Kidney glomerular epithelial cell (primary cell): ENCODE measurements at places on chromosomes 16 and 17.
A peak's percentile ranks its signal among the peaks of the same experiment; 100 is the strongest.

GRCh38 chr17:66585472-66585871 is 249.4 kb upstream of the CACNG5 start:
- DNase-seq, result no peak

GRCh38 chr17:63634816-63635215 is 12.6 kb downstream of the MAP3K3 start:
- no peak for DNase-seq

GRCh38 chr16:57817680-57818079 is 15.4 kb upstream of the KIFC3 start:
- DNase-seq, result no peak

- DNase-seq, result no peak
Observed at GRCh38 chr16:4675864-4676786, 17.2 kb upstream of the NUDT16L1 start.

DNA sequence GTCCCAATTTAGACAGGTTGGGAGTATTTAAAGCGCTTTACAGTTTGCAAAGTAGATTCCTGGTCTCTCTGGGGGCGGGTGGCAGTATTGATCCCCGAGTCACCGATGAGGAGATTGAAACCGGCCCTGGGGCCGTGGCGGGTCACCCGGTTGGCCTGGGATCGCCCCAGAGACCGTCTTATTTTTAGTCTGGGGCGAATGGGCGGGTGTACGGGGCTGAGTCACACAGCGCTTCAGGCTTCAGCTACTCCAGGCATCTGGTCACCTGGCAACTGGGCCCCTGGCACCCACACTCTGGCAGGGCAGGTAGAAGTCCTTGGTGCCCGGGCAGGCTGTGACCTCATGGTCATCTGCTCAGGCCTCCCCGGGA is 669 bp downstream of the MIEF2 start:
- DNase-seq, result peak; percentile 69

- DNase-seq, result peak; percentile 18
Observed at GRCh38 chr16:55559933-55560516, 6.5 kb upstream of the CAPNS2 start.

GRCh38 chr16:14658063-14658462 is 25.3 kb downstream of the BFAR start:
- no peak for DNase-seq

GRCh38 chr17:32486111-32486700 is 587 bp upstream of the CDK5R1 start:
- peak; percentile 55 for DNase-seq

DNA sequence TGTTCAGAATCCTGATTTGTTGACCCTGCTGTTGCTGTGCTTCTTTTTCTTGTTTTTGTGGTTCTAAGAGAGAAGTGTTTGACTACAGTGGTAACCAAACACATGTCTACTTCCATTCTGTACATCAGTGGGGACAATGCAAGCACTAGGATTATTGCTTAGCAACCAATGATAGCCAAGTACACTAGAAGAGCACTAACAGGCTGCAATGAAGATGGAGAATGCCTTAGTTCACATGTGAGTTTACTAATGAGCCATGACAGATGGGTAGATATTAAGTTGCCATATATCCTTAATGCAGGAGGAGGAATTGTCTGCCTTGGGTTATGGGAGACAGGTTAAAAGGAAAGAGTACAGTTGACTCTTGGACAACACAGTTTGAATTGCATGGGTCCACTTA is 8.3 kb downstream of the EFCAB5 start:
- DNase-seq, result no peak

DNA sequence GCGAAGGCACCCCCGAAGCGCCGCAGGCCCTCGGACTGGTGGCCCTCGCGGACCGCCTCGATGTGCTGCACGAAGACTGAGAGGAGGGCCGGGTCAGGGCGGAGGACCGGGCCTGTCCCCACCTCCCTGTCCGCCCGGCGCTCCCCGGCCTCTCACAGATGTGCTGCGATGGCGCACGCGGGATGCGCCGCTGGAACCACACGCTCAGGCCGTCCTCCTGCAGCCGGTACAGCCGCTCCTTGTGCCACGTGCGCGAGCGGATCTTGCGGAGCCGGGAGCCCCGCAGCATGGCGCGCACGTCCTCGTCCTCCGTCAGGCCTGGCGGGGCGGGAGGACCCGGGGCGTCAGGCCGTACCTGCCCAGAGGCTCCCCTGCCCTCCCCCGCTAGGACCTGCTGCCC is 11.3 kb downstream of the PLCD3 start:
- DNase-seq, result no peak

DNA sequence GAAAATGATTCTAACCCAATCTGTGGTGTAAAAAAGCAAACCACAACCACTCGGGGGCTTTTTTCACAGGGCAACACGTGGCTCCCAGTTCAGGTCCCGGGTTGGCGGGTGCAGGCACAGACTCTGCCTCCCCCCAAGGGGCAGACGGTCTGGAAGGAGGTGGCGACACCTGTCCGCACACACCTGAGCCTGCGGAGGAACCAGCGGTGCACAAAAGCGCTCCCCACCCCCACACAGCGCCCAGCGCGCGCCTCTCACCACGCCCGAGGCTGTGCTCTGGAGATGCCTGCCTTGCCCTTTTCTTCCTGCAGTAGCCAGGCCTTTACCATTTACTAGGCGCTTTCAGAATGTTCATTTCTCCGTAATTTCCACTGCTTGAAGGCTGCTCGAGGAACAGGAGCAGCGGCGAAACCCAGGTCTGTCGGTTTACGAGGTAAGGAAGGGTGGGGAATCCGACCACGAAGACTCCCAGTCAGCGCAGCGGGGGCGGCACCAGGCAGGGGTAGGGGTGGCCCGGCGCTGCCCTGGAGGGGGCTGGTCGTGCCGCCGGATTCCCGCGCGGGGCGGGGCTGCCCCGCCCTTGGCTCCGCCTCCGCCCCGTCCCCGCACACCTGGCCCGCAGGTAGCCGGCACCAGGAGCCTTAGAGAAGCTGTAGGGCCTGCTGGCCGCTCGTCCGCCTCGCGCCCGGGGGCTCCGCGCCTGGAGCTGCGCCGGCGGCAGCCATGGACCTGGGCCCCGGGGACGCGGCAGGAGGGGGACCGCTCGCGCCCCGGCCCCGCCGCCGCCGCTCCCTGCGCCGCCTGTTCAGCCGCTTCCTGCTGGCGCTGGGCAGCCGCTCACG is at the start of gene USP43:
TSS of gene USP43 (plus strand) at position 608 of the 842 bp plus-strand sequence. CDS start at position 724, 116 bp downstream.
- peak; percentile 33 for DNase-seq

- no peak for DNase-seq
Observed at GRCh38 chr17:74389084-74389753, 21.9 kb downstream of the GPR142 start.

- no peak for DNase-seq
Observed at GRCh38 chr16:22265351-22265750, 31.9 kb upstream of the POLR3E start.

DNA sequence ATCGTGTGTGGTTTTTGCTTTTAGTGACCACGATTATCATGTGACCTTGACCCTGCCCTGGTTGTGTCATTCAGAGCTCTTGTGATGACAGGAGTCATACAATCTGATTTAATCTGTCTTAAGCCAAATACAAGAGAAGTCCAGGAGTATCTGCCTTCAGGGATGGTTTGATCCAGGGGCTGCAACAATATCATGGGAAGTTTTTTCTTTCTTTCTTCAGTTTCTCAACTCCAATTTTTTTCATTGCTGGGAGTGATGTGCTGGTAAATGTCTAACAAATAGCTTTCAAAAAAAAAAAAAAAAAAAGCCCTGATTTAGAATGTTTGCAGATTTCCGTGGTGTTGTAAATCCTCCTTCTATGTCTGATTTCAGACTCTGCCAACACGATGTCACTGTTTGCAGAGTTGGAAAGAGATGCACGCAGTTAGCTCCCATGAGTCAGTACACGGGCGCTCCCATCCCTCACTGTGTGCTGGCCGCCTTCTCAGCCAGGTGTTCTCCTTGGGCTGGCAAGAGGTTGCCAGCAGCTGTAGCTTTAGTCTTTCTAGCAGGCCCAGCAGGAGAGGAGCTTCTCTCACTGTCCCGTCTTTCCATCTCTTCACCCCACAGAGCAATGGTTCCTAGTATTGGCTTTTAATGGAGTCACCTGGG is 229.7 kb downstream of the SNX29 start:
- DNase-seq, result no peak

DNA sequence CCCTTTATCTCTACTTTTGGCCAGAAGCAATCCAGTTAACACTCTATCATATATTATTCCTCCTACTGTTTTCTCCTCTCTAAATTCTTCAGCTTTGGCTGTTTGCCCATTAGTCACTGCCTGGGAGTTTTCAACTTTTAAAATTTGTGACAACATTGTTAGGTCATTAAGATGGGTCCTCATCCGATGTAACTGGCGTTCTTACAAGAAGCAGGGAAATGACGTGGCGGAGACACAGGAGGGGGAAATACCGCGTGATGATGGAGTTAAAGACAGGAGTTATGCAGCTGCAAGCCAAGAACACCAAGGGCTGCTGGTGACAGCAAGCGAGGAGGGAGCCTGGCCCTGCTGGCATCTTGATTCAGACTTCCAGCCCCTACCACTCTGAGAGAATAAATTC is 34.8 kb upstream of the CPHXL start:
- no peak for DNase-seq

- no peak for DNase-seq
Observed at GRCh38 chr17:50129353-50129727, 620 bp downstream of the SAMD14 start.

DNA sequence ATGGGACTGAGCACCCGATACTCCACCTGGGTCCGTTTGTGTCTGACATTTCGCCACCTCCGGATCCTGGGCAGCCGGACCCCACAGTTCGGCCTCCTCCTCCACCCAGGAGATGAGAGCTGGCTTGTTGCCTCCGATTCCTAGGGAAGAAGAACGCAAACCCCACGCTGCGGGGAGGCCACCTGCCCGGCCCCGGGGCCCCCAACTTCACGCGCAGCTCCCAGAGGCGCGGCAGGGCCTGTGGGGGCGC is 542 bp downstream of the ZNF764 start:
- no peak for DNase-seq

DNA sequence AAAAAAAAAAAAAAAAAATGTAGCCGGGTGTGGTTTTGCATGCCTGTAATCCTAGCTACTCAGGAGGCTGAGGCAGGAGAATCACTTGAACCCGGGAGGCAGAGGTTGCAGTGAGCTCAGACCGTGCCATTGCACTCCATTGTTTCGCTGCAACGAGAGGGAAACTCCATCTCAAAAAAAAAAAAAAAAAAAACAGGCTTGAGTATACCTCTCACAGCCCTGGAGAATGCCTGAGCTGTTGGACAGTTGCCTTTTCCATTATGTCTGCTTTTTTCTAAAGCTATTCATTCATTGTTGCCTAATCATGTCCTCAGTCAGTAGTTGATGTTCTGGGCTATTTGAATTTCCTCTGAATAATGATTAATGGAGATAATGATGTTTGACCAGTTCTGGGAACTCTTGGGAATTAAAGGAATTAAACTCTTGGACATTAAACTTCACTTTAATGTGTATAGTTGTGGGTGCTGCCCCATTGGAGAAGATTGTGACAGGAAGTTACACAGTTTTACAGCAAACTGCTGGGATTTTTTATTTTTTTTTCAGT is 11.8 kb downstream of the HMOX2 start:
- peak; percentile 55 for DNase-seq

DNA sequence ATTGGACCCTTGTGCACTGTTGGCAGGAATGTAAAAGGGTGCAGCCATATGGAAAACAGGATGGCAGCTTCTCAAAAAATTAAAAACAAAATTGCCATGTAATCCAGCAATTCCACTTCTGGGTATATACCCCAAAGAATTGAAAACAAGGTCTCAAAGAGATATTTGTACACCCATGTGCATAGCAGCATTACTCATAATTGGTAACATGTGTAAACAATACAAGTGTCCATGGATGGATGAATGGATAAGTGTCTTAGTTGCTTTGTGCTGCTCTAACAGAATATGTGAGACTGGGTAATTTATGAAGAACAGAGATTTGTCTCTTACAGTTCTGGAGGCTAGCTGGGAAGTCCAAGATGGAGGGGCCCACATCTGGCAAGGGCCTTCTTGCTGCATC is 3.8 kb upstream of the RUNDC3A start:
- DNase-seq, result no peak

- peak; percentile 99 for DNase-seq
Observed at GRCh38 chr16:53703590-53704444, at the start of the genes FTO and RPGRIP1L. FTO (plus strand) TSS chr16:53704156. RPGRIP1L (minus strand) TSS chr16:53703859; CDS start chr16:53700723, 3,136 bp downstream.

DNA sequence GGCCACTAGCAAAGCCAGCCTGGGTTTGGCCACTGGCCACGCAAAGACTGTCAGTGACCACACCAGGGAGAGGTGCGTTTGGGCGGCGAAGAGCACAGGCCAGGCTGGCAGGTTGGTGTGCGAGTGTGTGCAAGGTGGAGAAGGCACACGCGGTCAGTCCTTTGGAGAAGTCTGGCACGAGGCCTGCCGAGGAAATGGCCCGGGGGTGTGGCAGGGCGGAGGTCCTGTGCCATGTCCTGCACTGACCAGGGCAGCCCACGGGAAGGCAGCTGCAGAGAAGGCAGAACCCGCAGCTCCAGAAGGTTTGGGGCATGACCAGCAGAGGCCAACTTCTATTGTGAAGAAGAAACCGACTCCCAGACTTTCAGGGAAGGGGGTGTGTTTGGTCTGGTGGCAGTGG is 90.8 kb downstream of the ADCY9 start:
- no peak for DNase-seq

DNA sequence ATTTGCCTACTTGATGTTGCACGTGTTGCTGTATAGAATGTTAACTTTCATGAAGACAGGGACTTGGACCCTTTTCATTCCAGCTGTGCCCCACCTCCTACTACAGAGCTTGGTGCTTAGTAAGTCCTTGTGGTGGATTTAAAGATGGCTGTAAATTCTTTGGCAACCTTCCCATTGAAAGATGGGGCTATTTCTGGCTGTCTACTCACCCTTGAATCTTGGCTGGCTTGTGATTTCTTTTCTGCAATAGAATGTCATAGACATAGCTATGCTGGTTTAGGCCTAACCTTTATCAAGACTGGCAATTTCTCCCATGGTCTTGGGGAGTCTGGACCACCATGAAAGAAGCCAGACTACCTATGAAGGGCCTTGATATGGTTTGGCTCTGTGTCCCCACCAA is 59.0 kb downstream of the ACSM2A start:
- DNase-seq, result peak; percentile 31

- DNase-seq, result no peak
Observed at GRCh38 chr16:83743241-83743640, 64.5 kb upstream of the HSBP1 start.

- DNase-seq, result no peak
Observed at GRCh38 chr17:40108970-40109824, 8.8 kb upstream of the NR1D1 start.

- no peak for DNase-seq
Observed at GRCh38 chr16:75379339-75379738, 54.0 kb downstream of the CFDP1 start.

GRCh38 chr17:15309793-15310192 is 31.6 kb downstream of the TEKT3 start:
- no peak for DNase-seq
